Brain pericyte (primary cell): ENCODE measurements at places on chromosomes 16 and 17.

DNA sequence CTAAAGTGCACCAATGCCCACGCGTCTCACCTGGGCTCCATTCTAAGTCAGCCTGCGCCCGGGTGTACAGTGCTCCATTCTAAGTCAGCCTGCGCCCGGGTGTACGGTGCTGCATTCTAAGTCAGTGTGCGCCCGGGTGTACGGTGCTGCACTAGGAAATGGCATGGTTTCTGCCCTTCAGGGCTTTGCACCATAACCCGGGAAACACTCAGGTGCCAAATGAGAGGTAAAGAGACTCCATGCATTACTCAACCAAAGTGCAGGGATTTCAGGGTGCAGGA is 29.2 kb upstream of the FASN start:
- DNase-seq = no peak

DNA sequence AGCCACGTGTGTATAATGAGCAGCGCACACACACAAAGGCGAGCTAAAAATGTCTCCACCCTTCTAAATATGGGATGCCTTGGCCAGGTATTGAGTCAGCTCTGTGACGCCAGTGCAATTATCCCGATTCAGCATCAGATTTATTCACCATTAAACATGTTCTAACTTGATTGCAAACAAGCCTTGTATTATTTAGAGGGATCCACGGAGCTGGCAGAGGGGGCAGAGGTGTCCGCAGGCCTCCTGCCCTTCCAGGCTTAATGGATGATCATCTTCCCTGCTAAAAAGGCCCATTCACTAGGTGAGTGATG is 591.7 kb downstream of the MAF start:
- no peak for DNase-seq

DNA sequence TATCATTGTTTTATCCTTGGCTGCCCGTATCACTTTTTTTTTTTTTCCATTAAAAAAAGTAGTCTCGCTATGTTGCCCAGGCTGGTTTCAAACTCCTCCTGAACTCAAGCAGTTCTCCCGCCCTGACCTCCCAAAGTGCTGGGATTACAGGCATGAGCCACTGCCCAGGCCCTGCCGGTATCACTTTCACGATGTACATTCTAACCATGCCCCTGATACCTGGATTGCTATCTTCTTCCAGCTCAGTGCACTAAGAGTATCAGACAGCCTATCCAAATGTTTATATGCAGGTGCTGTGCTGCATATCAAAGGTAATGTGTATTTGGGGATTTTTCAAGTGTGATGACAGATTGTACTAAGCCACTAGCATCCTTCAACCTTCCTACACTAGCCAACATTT is 14.2 kb downstream of the MOSMO start:
- no peak for DNase-seq

- no peak for DNase-seq
These were observed 68.7 kb downstream of the AIPL1 start for GRCh38 chr17:6366221-6366666.

DNA sequence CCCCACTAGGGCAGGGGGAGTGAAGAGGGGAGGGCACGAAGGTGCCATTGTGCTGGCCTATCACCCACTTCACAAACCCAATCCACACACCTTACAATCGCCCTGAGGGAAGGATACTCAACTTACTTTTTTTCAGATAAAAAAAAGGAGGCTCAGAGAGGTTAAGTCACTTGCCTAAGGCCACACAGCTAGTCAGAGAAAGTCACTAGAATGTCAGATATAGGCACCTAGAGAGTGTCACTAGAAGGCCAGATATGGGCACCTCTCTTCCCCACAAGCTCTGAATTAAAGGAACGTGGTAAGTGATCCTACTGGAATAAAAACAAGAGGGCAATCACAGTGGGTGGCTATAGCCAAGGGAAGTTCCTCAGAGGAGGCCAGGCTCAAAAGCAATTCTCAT is 204.5 kb upstream of the ASIC2 start:
- DNase-seq = no peak

DNA sequence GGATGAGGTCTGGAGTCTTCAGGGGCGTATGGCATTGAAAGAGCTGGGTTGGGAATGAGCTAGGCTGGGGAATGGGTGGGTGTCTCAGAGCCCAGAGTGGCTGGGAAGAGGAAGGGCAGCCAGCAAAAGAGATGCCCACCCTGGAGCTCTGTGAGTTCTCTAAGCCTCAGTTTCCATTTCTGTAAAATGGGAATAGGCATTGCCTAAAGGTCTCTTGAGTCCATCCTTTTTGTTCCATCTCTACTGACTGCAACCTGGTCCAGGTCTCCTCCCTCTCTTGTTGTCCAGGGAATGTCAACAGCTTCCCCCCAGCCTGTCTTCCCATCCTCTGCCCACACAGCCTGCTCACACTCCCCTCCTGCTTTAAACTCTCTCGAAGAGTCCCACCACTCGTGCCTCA is 19.6 kb downstream of the CCDC102A start:
- no peak for DNase-seq

DNA sequence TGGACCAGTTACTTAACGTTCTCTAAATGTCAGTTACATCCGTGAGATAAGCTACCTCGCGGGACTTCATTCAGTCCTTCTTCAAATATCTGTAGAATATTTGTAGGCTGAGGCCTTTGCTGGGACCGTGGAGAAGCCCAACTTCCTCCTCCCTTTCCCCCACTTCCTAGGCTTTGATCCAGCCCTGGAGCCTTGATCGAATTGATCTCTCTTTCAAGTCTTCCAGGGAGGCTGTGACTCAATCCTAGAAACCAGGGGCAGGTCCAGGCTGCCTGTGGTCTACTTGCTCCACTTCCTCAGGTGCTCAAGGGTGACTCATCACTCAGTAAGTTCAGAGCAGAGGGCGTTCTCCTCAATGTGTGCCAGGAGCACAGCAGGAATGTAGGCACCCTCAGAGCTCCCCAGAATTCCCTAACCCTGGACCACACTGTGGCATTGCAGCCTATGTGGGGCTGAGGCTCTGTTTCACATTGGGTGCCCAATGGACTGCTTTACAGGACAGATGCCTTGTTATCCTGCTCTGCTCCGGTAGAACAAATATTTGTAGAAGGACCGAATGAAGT is 11.2 kb upstream of the CEP20 start:
- no peak for DNase-seq

GRCh38 chr16:4876646-4877379 is 29.5 kb downstream of the UBN1 start:
- no peak for DNase-seq

DNA sequence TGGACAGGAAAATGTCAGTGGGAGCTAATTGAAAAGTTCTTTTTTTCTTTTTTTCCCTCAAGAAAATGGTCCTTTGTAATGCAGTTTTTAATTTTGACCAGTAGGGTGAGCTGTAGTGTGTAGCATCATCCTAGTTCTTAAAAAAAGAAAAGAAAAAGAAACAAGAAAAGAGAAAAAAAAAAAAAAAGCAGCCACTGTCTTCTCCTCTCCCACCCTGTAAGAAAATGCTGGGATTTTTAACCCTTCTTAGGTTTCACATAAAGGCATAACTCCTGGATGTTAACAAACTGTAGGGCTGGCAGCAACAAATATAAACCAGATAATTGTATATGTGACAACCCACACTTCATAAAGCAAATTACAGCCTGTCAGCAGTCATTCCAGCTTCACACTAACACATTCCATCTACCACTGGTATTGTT is 78.1 kb downstream of the SKAP1 start:
- no peak for DNase-seq

DNA sequence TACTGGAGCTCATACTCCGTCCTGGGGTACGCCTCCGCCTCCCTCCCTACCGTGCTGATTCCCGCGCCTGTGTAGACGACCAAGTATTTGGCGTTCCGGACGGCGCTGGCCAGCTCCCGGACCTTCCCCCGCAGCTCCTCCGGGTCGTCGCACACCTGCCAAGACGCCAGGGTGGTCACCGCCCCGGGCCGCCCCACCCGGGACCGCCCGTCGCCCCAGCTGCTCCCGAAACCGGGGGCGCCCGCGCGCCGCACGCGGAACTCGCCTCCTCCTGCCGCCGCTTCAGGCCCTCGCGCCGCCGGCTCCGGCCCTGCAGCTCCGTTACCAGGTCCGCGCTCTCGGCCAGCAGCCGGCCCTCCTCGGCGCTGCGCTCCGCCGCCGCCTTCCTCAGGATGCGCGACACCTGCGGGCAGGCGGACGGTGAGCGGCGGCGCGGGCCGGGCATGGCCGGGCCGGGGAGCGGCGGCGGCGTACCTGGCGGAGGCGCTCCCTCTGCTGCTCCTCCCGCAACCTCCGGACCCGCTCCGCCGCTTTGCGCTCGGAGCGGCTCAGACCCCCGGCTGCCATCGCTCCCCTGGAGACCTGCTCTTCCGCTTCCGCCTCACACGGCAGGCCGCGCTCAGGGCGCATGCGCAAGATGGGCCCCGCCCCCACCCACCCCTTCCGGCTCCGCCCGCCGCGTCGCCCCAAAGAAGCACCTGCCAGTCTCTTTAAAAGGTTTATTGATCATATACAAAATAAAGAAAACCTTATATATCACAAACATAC is at the start of gene SIRT7:
SIRT7 (minus strand) TSS at position 612 of the 768 bp plus-strand sequence; CDS start at position 567, 45 bp downstream.
- no peak for DNase-seq

- no peak for DNase-seq
These were observed 23.6 kb upstream of the BPTF start for GRCh38 chr17:67801626-67802175.
